ENCODE measurements at places on chromosomes 16 and 17.

DNA sequence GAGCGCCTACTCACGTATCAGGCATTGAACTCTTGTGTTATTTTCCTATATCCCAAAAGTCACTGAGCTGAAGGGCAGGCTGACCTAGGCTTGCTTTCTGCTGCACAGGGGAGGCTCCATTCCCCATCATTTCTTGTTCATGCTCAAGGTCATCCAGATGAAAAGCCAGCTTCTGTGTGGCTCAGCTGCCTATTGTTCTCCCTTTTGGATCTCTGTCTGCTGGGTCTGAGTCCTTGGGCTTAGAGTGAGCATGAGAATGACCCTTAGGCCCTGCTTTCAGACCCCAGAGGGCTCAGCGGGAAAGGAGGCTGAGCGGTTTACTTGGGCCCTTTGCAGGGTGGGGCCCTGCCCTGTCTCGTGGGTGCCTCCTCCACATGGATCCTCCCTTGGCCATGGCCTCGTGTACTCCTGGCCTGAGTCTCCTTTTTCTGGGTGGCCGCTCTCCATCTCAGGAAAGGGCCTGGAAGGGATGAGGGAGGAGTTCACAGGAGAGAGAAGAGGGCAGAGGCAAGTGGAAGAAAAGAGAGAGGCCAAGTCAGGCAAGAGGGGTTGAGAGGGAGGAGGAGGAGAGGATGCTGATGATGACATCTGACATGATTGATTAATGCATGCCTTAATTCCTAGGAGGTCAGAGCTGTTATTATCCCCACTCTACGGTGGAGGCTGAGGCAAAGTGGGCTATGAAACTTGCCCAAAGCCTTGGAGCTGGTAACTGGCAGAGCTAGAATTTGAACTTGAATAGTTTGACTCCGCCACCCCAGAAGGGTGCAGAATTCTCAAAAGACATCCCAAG is 19.8 kb upstream of the MAP3K14 start:
- no peak for DNase-seq

- DNase-seq, result no peak
Observed at GRCh38 chr17:1153795-1154546, 25.8 kb downstream of the ABR start.

GRCh38 chr16:2904922-2905240 is 6.8 kb upstream of the FLYWCH1 start:
- no peak for DNase-seq

DNA sequence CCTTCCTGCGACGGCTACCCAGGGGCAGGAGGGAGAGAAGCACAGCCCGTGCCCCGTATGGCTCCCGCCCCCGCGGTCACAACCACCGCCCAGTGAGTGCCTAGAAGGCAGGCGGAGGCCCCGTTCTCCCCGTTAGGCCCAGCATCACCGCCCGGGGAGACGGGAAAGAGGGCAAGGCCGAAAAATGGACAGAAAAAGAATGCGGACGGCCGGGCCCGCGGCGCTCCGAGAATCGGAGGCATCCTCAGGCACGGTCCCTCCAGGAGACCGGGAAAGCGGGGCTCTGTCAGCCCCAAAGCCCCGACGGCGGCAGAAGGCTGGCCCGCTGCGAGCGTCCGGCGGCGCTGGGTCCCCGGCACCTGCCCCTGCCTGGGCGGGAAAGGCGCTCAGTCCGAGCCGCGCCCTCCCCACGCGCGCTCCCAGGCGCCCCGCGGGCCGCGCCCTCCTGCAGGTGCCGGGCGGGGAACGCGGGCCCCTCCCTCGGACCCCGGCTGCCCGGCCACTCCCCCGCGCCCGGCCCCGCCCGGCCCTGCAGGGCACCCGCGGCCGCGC is 407 bp downstream of the MCRIP1 start:
- peak; percentile 64 for DNase-seq

DNA sequence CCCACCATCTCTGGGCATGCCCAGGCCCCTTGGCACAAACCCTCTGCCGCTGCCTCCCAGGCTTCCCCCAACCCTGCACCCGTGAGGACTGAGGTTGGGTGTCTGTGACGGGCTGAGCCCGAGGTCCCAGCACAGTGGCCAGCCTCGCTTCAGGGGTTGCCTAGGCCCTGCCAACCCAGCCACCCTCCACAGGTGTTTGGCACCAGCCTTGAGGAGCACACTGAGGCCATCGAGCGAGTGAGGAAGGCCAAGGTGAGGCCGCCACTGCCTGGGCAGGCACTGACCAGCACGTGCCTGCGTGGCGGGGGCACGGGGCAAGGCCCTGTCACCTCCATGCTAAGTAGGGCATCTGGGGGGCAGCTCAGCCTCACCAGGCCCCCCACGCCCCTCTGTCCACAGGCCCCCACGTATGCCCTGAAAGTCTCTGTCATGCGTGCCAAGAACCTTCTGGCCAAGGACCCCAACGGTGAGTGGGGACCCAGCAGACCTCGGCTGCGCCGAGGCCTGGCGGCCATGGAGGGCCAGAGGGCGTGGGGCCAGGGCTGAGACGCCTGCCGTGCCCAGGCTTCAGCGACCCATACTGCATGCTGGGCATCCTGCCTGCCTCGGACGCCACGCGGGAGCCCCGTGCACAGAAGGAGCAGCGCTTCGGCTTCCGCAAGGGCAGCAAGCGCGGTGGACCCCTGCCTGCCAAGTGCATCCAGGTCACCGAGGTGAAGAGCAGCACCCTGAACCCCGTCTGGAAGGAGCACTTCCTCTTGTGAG is 7.5 kb downstream of the BAIAP3 start:
- DNase-seq, result no peak

- DNase-seq, result no peak
Observed at GRCh38 chr17:6442775-6443174, 1.5 kb upstream of the PIMREG start.

- no peak for DNase-seq
Observed at GRCh38 chr17:15256689-15257088, 8.4 kb downstream of the PMP22 start.

DNA sequence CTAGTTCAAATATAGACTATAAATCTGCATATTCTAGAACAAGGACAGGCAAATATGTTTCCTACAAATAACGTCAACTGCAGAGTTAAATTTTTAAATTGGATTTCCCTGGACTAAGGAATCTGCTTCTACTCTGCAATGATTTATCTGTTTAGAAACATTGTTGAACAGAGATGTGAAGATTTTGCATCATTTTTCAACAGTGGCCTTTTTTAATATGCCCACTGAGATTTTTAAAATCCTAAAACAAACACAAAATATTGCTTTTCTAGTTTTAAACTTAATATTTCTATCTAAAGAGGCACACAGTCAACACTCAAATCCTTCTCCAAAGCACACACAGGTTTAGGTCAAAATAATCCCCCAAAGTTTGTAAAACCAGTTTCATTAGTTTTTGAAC is 23.7 kb upstream of the PMP22 start:
- no peak for DNase-seq

DNA sequence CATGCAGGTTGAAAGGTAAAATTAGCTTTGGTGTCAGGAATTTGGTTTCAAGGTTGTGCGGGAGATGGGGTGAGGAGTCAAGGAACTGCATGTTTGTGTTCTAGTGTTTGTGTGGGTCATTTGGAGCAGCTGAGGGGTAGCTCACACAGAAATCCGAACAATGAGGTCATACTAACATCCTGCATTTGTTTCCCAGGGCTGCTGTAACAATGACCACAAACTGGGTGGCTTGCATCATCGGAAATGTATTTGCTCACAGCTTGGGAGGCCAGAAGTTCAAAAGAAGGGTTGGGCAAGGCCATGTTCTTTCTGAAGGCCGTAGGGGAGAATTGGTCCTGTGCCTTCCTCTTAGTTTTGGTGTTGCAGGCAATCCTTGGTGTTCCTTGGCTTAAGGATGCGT is 287.4 kb downstream of the HAPSTR1 start:
- no peak for DNase-seq

- DNase-seq, result no peak
Observed at GRCh38 chr17:59762049-59762823, 54.8 kb downstream of the VMP1 start.

GRCh38 chr17:16423226-16423872 is 8.0 kb downstream of the TRPV2 start:
- DNase-seq, result no peak

DNA sequence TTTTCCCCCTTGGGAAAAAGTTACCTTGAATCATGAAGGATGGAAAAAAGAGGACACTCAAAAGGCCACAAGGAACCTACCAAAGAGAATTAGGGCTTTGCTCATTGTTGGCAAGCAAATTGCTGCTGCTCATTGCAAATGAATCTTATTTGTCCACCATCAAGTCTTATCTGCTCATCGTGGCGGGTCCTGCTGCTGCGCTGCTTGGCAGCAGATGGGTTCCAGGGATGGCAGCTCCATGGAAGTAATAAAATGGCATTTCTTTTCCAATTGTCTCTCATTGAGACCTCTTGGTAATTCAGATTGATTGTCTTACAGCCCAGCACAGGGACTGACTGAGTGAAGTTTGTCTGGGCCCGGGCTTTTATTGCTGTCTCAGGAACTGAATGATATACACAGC is 118.7 kb downstream of the MRM1 start:
- no peak for DNase-seq

- no peak for DNase-seq
Observed at GRCh38 chr16:23397464-23397863, 55.5 kb downstream of the COG7 start.

DNA sequence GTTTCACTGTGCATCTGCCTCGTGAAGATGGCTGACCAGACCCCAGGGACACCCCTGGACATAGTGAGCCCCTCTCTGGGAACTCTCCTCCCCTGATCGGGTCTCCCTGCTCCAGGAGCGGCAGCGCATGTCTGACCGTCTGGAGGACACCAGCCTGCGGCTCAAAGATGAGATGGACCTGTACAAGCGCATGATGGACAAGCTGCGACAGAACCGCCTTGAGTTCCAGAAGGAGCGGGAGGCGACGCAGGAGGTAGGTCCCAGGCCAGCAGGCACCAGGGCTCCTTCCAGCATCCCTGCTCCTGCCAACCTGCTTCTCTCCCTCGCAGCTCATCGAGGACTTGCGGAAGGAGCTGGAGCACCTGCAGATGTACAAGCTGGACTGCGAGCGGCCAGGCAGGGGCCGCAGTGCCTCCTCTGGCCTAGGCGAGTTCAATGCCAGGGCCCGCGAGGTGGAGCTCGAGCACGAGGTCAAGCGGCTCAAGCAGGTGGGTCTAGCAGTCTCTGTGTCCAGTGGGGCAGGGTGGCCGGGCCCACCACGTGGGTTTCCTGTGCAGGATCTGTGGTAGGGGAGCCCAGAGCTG is 136.9 kb downstream of the RAB11FIP4 start:
- no peak for DNase-seq

- DNase-seq, result no peak
Observed at GRCh38 chr16:6286176-6286575, 1046.5 kb upstream of the RBFOX1 start.

GRCh38 chr17:41697122-41697962 is 8.7 kb downstream of the EIF1 start:
- DNase-seq, result no peak

DNA sequence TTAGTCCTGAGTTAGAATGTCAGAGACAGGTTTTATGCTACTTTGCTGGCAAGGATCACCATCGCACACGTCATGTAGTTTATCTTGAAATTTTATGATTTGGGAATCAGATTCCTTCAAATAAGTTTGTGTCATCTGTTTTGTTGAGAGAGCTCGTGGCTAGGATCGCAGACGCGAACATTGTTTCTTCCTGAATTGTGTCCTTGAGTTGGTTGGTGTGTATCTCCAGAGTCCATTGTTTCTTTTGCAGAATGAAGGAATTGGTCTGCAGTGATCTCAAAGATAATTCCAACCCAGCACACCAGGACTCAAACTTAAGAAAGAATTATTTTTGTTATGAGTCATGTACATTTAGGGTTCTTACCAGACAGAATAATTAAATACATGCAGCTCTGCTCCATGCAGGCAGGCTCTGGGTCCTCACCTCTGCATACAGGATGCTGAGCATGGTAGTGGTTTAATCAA is 51.6 kb downstream of the PRKCA start:
- no peak for DNase-seq

DNA sequence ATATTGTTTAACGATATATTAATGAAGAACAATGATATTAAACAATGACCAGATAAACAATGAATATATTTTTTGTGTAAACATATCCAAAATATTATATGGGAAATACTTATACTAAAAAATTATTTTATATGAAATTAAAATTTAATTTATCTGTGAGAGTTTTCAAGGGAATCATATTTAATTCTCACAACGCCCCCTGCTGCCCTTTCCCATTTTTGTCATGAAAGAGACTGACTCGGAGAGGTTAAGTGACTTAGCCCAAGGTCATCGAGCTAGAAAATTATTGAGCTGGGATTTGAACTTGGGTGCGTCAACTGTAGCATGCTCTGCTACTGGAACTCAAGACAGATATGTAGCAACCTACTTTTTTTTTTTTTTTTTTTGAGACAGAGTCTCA is 7.2 kb upstream of the MYCBPAP start:
- DNase-seq, result peak; percentile 60

DNA sequence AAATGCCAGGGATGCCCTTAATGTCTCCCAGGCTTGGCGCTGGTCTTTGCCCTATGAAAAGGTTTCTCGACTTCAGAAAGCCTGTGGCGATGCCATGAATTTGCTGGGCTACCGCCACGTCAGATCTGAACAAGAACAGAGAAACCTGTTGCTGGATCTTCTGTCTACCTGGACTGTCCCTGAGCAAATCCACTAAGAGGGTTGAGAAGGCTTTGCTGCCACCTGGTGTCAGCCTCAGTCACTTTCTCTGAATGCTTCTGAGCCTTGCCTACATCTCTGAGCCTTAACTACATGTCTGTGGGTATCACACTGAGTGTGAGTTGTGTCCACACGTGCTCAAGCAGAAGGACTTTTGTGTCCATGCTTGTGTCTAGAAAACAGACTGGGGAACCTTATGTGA is 11.4 kb downstream of the CHST4 start:
- peak; percentile 36 for DNase-seq

DNA sequence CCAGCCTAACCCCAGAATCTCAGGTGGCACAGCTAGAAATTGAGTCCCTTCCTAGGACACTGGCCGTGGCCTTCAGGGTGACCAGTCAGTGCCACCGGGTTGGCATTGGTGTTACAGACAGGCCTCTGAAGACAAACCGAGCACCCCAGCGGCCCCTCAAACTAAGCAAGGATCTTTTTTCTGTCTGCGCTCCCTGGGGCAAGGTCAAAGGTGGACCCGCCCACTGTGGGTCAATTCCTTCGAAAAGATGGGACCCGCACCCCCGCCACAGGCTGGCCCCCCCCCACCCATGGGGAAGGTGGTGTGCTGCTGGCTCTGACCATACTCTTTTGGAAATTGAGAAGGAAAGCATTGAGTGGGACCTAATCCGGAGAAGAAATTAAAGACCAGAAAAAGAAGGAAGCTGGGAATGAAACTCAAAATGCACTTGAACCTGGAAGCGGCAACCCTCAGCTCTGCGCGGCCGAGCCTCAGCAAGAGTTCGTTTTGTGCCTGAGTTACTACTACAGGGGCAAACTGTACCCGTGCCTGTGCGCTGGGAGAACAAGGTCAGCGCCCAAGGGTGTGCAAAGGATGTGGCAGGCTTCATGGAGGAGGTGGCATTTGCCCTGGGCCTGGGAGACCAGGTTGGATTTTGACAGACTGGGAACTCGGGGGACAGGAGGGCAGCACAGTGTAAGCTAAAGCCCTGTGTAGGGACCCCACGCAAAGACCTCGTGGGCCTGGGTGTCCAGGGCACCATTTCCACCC is 20.4 kb downstream of the TMC6 start:
- no peak for DNase-seq

Measured in activated CD4-positive, alpha-beta T cell treated with anti-CD3 and anti-CD28 coated beads, Interleukin-2, amount 50 U/mL, for 48 hours (primary cell).